ENCODE measurements at places on chromosomes 12 and 14.

GRCh38 chr14:70896317-70896716 is 10.9 kb upstream of the PCNX1 start:
- DNase-seq: no peak

DNA sequence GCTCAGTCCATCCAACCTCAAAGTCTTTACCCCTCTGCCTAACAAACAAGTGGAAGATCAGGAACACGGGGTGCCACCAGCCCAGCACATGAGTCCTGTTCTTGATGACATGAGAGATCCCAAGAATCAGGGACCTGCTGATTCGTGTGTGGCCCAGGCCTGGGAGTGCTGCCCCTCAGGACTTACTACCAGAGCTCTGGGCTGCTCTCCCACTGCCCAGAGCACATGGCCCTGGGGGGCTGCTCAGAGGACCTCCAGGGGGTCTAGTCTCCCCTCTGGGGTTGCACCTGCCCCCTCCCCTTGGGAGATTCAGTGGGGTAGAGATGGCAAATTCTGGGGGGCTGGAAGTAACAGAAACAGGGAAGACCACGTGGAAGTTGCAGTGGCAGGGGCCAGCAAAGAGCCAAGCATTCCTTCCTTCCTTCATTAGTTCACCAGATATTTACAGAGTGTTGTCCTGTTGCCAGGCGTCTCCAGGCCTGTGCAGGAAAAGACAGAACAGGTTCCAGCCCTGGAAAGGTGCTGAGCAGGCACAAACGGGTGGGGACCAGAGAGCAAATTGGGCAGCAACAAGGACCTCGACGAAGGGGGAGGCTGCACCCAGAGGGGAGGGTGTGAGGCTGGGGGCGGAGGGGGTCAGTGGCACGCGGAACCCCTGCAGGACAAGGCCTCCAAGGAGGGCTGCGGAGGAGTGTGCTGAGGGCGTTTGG is 45.1 kb upstream of the MEG3 start:
- peak; percentile 90 for DNase-seq

DNA sequence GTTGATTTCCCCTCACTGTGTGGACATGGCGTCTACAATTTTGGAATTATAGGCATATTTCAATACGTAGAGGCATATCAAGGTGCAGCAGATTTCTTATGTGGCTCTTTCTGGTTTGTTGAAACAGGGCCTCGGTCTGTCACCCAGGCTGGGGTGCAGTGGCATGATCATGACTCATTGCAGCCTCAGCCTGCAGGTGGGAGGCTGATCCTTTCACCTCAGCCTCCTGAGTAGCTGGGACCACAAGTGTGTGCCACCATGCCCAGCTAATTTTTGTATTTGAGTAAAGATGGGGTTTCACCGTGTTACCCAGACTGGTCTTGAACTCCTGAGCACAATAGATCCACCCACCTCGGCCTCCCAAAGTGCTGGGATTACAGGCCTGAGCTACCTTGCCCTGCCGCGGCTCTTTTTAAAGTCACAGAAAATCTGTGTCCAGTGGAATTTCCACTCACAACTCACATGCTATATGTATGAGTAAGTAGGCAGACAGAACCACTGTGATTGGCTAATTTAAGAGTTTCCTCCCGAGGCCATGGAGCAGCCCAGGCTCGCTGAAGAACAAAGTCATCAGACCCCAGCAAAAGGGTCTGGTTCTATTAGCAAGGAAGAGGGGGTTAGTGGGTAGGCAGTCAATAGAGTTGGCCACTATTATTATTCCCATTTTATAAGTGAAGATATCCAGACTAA is 9.1 kb downstream of the GNG2 start:
- no peak for DNase-seq

GRCh38 chr14:47678157-47678556 is 2.8 kb upstream of the MDGA2 start:
- DNase-seq: no peak

DNA sequence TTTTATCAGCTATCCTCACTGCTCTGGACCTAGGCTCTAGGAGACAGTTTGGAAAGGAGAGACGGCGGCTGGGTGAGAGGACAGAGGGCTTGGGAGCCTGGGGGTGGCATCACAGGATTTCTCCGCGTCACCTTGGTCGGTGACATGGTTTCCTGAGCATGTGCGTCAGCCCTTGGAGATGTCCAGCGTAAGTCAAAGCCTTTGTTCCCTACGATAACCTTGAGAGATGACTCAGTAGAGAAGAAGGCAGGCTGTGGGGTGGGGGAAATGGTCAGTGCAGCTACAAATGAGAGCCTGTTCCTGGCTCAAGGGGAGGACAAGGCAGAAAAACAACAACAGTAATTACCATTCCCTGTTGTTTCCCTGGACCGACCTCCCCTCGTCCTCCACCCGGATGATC is 90.2 kb upstream of the TBX3 start:
- DNase-seq: no peak

GRCh38 chr14:95541932-95542930 is 7.4 kb downstream of the GLRX5 start:
- DNase-seq: no peak

DNA sequence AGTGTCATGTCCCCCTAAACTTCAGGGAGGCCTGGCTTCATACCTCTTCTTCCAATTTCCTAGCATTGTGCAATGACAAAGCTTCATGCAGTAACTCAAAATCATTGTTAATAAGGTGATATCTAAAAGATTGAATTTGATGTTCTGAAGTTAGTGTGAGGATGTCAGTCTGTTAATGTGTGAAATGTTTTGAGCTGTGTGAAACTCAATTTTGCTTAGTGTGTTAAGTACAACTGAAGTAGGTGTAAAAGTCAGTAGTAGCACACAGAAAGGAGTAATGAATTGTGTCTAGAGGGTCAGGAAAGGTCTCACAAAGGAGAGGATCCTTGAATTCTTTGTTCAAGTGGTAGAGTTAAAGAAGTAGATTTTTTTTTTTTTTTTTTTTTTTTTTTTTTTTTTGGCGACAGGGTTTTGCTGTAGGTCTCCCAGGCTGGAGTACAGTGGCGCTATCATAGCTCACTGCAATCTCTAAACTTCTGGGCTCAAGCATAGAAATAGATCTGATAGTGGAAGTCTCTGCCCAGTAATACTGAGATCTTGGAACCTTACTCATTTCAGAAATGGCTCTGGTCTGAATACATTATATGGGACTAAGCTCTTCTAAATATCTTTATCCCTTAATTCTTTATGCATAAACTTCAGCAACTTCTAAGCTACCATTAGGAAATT is 63.9 kb downstream of the FUT8 start:
- no peak for DNase-seq

DNA sequence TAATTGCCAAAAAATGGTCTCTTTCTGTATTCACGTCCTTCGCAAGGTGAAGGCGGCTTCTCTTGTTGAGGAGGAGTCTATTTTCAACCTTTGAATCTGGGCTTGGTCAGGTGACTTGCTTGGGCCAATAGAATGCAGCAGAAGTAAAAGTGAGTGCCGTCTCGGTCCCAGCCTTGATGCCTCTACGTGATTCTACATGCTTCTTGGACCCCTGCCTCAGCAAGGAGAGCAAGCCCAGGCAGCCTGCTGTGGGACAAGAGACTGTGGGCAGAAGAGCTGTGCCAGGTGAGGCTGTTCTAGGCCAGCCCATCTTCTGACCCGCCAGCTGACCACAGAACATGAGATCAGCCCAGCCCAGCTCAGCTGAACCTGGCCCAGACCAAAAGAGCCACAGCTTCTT is 39.1 kb upstream of the CCDC63 start:
- DNase-seq: no peak

DNA sequence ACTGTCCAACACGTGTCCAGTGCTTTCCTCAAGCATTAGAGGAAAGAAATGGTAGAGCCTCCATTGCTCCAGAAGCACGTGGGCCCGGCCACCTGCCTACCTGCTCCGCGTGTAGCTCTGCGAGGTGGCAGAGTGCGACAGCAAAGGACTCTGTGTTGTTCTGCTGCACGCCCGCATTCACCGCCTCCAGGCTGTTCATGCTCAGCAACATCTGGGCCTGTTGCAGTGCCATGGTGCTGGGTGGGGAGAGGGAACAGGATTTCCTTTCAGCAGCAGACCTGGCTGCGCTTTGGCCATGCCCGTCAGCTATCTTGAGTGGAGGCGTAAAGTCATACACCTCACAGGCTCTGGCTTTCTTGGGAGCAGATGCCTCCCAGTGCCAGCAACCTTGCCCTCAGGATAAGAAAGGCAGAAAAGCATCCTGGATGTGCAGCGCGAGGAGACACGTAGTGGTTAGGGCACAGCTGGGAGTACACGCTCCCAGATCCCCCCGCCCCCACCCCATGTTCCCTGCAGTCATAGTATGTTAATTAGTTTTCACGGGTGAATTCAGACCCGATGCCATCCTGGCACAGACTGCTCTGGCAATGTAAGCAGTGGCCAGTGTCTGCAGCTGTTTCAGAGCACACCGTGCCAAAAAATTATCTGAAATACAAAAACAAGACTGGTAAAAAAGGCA is 25.1 kb downstream of the ANAPC5 start:
- DNase-seq: no peak

DNA sequence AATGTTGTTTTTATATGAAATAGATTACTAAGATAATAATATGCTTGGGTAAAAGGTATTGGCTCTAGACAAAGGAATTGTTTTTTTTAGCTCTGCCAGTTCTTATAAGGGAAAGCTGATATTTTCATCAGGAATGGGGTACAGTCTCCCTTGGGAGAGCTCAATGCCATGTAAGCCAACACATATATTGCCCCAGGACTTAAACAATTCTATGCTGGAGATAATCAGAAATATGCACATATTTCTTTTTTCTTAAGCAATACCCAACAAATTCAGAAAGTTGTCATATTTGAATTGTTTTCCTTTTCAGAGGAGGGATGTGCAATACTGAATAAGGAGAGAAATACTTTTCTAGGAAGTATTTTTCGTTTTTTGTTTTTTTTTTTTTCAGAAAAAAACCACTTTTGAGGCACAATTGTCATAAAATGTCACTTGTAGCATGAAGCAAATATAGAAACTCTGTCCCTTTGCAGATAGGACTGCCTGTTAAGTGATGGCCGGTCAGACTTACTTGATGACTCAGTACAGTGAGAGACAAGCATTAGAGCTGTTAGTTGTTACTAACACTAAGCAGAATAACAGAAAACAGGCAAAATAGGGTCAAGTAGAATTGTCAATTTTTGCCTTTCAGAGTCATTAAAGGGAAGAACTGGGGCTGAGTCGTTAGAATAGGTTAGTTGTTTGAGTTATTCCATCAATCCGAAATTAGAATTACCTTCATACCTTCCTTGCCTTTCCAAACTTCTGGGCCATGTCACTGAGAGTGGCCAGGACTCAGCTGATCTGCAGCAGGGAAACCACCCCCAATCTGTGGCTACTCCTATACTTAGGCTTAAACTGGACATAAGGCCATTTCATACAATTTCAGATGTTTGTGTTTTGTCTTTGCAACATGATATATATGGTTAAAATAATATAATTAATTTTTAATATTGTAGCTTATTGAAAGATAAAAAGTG is 168.1 kb downstream of the SLC38A4 start:
- no peak for DNase-seq

- no peak for DNase-seq
Measured at GRCh38 chr12:25126746-25127145, 68.2 kb downstream of the DNAI7 start.

DNA sequence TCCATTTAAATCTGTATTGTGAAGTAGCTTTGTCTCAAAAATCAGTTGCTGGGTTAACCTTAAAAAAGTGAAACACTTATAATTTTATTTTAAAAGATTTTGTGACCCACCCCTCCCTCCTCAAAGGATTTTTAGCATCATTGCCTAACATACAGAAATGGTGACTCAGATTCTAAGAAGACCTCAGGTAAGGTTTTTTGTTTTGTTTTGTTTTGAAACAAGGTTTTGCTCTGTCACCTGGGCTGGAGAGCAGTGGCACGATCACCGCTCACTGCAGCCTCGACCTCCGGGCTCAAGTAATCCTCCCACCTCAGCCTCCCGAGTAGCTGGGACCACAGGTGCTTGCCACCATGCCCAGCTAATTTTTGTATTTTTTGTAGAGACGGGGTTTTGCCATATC is 74.2 kb downstream of the GNS start:
- no peak for DNase-seq

DNA sequence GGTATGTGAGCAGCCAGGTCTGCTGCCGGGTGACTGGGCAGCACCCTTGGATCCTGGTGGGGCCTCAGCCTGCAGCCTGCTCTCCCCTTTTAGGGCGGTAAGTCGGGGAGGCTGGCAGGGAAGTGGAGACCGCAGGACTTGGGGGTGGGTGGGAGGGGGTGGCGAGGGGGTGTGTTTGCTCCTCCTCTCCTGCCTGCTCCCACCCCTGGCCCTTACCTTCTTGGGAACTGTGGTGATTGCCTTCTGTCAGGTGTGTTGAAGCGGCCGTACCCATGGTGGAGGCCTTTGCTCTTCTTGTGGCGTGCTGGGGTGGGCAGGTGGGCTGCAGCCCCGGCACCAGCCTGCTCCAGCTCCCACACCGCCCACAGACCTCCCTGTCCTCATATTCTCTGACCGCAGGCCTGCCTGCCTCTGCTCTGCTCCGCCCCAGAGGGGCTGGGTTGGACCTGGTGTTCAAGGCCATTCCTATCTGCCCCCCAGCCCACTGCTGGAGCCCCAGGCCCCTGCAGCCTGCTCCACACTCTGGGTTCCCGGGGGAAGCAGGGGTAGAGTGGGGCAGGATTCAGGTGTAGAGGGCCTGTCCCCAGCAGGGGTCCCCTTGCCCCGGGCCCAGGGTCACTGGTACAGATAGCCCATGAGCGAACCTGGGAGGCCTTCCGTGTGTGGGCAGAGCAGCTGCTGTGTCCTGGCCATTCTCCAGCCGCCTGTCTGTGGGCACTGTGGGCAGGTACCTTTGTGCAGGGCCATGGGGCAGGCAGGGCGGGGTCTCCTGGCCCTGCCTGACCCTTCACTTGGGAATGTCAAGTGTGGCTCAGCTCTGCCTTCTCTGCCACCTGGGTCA is 5.2 kb downstream of the TEDC1 start:
- DNase-seq: no peak

DNA sequence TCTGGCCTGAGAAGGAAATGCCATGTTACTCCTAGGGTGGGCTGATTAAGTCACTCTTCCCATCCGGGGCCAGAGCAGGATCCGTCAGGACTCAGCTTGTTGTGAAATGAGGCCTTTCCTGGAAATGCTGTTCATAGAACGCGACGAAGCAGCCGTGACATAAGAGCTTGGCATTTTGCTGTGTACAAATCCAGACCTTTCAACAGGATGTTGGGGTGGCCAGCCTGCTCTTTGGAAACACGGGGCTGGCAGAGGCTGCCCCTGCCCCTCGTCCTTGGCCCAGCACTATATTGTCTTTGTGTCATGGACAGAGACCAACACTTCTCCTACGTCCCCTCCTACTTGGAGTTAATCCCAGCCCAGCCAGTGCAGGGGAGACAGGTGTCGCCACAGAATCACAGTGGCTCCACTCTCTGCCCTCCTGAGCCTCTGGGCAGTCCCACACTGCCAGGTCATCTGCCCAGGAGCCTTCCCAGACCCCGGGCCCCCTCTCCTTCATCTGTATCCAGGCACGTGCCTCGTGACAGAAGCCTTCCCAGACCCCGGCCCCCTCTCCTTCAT is 18.6 kb upstream of the EIF5 start:
- no peak for DNase-seq

GRCh38 chr12:96749999-96750398 is 157.1 kb upstream of the NEDD1 start:
- DNase-seq: no peak

- DNase-seq: no peak
Measured at GRCh38 chr12:115500872-115501271, 776.6 kb downstream of the MED13L start.

All from vagina (tissue), 2 donors.